ENCODE measurements at places on chromosomes 16 and 17.

DNA sequence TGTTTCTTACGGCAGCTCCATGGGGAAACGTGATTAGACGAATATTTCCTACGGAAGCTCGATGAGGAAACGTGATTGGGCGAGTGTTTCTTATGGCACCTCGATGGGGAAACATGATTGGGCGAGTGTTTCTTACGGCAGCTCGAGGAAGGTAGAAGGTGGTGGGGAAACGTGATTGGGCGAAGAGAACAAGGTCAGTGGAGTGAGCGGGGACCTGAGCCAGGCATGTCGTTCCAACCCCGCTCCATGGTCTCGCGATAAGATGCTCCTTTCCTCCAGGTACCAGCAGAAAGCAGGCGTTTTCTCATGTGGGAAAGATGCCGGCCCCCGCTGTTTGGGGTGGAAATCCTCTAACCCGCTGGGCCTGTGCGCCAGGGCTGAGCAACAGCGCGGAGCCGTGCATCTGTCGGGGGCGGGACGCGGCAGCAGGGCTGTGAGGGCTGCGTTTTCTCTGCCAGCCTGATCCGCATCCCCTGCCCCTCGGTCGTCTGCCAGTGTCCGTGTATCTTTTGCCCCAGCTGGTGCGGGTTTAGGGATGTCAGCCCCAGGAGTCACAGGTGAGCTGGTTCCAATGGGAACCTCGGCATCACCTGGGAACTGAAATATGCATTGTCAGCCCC lies 25.6 kb upstream of the DOC2B start:
- no peak for DNase-seq

DNA sequence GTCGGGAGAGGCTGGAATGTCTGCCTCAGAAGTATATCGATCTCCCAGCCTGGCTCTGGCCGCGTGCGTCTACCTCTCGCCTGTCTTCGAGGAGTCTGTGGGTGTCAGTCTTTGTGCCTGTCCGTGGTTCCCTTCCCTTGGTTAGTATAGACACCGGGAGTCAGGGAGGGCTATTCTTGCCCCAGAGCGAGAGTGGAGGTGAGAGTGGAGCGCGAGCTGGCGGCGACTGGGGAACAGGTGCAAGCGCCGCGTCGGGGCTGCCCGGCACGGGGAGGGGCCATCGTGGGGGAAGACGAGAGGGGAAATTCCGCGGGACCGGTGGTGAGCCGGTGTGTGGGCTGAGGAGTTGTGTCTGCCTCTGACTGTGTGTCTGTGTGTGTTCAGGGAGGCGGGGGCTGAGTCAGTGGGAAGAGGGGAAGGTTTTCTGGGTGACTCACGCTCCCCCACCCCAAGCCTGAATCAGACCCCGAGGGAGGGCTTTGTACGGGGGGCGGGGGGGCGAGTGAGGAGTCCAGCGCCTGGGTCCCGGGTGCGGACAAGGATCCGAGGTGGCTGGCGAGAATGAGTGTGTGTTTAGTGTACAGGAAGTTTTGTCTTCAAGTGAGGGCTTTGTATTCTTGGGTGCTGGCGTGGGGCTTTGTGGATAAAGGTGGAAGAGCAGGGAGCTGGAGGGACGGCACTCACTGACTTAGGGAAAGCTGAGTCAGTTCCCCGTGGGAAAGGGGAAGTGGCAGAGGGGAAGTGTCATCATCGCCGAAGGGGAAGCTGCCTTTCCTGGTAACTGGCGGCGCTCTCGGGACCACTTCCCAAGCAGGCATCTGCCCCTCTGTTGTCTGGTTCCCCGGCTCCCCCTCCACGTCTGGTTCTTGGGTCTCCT lies 8.6 kb downstream of the KDM6B start:
- peak; percentile 91 for DNase-seq

DNA sequence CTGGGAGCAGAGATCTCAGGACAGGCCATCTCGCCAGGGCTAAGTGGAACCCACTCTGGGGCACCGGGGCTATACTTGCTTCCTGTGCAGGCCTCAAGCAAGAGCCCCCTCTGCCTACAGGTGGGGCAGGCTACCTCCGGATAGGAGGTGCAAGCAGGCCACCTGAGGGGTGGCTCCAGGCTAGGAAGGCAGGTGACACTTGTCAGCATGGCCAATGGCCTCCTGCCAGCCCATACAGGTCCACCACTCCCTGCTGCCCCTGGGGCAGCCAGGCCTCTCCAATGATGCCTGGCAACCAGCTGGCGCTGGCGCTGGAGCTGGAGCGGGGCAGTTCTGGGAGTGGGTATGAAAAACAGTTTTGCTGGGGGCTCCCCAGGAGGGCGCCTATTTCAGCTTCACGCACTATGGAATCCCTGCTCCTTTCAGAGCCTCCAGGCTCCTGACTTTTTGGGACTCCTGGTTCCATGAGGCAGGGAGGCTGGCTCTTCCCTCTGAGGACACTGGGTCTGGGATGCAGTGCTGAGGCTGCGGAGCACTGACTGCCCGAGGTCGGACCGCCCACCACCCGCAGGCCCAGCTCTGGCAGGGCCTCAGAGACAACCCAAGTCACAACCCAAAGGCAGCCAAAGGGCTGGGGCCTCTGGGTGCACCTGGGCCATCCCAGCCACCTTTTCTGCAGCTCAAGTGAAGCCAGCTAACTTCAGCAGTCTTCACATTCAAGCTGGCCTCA lies 8.4 kb upstream of the SREBF1 start:
- DNase-seq, result no peak

- no peak for DNase-seq
Observed at GRCh38 chr16:14148569-14148968, 77.5 kb downstream of the MRTFB start.

- no peak for DNase-seq
Observed at GRCh38 chr17:791829-792228, 9.7 kb downstream of the MRM3 start.

DNA sequence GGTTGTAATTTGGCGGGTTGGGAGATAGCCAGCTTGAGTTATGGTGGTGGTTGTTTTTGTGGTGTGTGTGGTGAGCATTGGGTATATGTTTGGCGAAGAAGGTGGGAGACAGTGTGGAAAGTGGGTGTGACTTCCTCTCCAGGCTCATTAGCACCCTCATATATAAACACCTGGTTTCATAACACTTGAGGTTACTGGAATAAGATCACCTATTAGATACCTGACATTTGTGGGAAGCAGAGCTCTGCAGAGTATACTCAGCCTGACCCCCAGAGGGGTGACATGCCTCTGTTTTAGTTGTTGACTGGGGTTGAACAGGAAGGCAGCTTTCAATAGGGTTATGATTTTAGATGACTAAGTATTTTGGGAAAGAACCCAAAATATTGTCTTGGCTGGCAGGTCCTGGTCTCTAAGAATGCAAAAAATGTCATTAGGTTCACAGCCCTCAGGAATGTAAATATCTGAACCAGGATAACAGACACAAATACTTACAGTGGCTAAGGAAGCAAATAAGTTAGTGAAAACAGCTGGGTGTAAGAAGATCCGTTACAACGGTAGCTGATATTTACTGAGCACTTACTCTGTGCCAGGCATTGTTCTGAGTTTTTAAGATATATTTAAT lies 18.3 kb upstream of the EFCAB13 start:
- no peak for DNase-seq

GRCh38 chr17:44935116-44935515 lies 12.5 kb downstream of the KIF18B start:
- DNase-seq, result no peak

DNA sequence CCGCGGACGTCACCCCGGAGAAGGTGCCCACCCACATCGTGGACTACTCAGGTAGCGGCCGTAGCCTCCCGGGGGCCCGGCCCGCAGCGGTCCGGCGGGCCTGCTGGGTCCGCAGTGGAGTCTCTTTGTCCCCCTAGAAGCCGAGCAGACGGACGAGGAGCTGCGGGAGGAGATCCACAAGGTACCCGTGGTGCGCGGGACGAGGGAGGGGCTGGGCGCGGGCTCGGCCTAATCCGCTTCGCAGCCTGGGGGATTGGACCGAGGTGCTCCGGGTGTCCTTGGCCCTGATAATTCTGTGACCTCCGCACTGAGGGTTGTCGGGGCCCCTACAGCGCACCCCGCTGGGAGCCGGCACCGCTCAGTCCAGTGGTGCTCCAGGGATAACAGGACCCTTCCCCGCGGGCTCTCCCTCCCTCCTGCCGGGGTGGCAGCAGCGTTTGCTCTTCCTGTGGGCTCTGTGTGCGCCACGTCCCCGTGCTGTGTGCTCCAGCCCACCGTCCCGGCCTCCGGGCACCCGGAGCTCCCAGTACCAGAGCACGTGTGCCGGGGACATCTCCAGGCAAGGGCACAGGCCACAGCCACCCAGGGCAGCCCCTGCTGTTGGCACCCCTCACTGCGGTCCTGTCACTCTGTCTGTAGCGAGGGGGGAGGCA lies 713 bp downstream of the RHOT2 start:
- no peak for DNase-seq

DNA sequence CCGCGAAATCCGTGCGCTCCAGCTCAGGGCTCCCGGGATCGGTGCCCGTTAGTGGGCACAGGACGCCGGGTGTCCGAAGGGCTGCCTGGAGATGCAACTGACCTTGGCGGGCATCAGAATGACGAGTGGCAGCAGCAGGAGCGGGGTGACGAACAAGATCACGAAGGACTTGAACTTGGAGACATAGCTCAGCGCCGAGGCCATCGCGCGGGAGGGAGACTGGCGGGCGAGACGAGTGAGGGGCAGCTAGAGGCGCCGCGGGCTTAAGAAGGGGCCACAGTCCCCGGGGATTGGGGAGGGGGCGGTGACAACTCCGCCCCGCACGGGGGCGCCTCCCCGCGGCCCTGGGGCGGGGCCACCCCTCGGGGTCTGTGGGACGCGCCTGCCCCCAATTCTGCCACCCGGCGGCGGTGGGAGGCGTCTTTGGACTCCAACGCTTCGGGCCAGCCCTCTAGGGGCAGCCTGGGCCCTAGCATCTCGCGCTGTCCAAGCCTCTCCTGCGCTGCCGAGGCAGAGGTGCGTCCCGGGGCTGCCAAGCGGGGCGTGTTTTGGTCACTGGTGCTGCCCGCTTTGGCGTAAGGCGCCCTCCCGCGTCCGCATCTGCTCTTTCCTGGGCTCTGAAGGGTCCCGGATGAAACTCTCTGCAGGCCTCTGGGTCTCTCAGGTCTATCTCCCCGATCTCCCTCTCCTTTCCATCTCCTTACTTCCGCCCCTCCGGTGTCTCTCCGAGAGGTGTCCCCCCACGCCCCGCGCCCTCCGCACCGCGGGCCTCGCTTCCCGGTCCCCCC lies at the start of gene SLC13A5:
SLC13A5 (minus strand) TSS at position 240 of the 788 bp plus-strand sequence; CDS start at position 204, 36 bp downstream.
- no peak for DNase-seq

GRCh38 chr16:4218202-4218601 lies 23.7 kb downstream of the SRL start:
- no peak for DNase-seq

DNA sequence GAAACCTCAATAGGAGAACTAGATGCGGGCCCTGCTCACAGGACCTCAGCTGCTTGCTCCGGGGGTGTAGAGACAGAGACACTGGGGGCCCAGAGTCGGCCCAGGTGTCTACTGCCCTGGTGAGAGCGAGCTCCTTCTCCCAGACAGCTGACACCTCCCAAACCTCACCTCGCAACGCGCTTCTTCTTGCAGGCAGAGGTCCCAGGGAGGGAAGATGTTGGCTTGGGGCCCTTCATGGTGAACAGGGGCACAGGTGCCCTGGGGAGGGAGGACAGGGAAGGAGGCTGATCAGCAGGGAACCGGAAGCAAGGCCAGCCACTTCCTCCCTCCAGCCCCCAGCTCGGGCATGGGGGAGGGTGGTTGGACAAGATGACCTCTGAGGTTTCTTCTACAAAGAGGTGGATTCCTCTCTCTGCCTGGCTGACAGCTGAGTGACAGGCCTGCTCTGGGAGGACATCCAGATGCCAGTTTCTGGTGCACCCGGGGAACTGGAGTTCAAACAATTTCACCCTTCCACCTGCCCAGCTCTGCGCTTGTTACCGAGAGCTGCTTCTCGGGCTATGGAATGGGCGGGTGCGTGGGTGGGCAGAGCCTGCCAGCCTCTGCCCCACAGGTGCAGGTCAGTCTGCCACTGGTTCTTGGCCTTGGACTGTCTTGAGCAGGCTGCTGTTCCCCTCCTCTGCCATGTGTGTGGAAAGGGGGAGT lies 11.7 kb upstream of the GFAP start:
- DNase-seq, result no peak

- DNase-seq, result no peak
Observed at GRCh38 chr16:78609402-78610274, 510.2 kb downstream of the WWOX start.

DNA sequence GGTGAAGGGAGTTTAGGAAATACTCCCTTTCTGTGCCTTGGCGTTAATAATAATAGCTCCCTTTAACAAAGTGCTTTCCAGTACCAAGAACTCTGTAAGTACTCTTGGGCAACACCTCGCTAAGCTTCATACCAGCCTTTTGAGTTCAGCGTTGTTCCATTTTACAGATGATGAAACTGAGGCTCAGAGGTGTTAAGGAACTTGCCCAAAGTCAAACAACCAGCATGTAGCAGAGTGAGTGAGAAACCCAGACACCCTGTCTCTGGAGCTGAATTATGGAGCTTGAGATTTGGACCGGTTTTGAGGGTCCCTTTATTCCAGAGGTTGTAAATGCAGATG lies 607 bp downstream of the KATNIP start:
- no peak for DNase-seq

All from activated CD4-positive, alpha-beta T cell treated with anti-CD3 and anti-CD28 coated beads, Interleukin-2, amount 50 U/mL, for 24 hours (primary cell).